ENCODE measurements at places on chromosomes 1 and 21.
A peak's percentile ranks its signal among the peaks of the same experiment; 100 is the strongest.

DNA sequence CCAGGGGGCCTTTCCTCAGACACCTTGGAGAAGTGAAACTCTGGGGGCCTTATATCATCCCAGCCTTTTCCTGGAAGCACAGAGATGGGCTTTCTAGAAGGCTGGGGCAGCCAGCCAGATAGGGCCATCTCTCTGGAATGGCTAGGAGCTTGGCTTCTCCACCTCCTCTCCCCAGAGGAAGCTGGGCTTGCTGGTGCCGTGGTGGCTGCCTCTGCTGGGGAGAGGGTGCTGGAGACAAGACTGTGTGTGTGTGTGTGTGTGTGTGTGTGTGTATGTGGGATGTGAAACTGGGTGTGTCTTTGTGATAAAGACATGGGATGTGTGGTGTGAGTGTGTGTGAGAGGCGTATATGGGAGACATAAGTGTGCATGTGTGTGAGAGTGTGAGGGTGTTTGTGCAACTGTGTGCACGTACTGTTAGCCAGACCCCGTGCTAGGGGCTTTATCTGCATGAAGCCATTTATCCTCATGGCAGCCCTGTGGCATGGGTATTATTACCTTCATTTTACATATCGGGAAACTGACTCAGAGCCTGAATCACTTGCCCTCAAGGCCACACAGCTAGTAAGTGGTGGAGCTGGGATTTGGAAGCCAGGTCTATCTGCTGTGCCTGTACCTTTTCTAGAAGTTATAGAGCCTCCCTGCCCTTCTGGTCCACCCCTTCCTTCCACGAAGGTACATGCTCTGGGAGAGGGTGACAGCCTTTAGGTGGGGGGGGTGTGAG, 44.2 kb downstream of the PTPRU start:
- DNase-seq, result peak; percentile 52

- DNase-seq, result no peak
These were observed 101.2 kb downstream of the GLIS1 start for GRCh38 chr1:53637511-53638359.

DNA sequence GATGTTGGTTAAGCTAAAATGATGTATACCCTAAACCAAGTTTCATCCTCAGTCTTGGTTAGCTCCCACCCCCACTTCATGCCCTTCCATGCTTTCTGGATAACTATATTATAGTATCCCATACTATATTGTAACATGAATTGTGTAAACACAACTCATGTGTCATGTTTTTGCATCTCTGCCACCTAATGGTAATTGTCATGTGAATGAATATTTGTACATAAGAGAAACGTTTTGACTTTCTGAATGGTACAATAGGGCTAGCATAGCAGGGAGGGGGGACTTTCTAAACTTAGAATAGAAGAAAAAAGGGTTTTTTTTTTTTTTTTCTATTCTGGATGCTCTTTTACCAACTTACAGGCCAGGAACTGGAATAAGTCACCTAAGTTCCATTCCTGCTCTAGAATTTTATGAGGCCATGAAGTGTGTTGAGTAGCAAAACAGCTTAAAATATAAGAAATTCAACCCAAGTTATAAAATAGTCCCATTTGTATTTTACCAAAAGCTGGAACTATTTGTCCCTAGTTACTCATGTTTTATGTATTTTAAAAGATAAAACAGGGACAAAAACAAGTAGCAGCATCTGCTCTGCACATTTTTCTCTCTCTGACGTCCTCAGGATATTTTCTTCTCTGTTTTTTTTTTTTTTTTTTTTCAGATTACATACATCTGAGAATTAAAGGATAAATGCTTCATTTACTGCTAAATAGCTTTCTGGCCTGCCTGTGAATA, 77.4 kb downstream of the HLX start:
- no peak for DNase-seq

DNA sequence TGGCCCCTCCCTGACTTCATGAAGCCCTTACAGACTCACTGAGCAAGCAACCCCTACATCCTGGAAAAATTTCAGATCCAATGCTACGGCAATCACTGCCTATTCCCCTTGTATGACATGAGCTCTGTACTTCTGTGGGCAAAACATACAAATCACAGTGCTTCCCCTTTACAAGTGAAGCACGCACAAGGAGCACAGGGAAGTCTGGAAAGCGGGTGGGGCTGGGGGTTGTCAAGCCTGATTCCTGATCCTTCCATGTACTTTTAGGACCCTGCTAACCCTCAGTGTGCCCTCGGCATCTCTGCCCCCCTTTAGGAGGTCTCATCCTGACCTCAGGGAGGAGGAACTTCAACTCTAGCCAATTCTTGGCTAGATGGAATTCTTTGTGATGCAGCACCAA, 405.7 kb upstream of the POU3F1 start:
- no peak for DNase-seq

DNA sequence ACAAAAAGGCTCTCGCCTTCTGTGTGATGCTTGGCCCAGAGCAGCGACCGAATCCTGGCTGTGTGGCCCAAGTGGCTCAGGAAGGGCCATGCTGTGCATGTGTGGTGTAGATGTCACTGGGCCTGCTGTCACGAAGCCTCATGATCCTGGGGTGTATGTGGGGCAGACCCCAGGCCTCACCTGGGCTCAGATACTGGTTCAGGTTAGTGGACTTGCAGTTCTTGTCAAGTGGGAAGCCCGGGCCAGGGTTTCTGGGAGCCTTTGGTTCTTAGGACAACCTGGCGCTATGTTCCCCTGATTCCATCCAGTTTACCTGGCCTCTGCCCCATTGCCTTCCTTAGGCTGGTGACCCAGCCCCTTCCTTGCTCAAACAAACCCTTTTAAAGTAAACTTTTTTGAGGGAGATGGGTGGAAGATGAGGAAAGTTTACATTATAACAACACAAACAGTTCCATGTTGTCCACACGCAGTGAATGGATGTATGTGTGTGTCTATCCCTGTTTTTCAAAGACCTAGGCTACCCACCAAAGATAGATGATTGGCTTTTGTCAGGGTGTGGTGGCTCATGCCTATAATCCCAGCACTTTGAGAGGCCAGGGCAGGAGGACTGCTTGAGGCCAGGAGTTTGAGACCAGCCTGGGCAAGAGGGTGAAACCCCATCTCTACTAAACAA, 84.3 kb downstream of the UCK2 start:
- peak; percentile 83 for DNase-seq

DNA sequence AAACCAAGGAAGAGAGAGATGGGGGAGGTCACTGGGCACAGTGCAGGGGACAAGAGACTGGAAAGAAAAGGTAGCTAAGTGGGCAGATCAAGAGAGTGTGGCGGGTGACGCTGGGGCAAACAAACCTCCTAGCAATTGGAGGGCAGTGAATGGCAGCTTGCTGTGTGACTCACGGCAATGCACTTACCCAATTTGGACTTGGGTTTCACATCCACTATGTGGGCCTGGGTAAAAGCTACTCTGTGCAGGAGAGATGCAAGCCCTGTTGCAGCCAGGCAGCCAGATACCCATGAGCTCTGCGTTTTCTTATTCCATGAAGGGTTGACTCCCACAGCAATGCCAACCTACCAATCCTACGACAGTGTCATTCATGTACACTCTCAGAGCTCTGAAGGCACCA, 9.5 kb downstream of the PLXNA2 start:
- DNase-seq, result no peak

GRCh38 chr1:29094954-29095353, 28.7 kb downstream of the TMEM200B start:
- DNase-seq, result no peak

GRCh38 chr1:229229721-229230139, 41.2 kb upstream of the RAB4A start:
- peak; percentile 89 for DNase-seq

- no peak for DNase-seq
These were observed 28.3 kb upstream of the TNFRSF1B start for GRCh38 chr1:12138196-12139168.

DNA sequence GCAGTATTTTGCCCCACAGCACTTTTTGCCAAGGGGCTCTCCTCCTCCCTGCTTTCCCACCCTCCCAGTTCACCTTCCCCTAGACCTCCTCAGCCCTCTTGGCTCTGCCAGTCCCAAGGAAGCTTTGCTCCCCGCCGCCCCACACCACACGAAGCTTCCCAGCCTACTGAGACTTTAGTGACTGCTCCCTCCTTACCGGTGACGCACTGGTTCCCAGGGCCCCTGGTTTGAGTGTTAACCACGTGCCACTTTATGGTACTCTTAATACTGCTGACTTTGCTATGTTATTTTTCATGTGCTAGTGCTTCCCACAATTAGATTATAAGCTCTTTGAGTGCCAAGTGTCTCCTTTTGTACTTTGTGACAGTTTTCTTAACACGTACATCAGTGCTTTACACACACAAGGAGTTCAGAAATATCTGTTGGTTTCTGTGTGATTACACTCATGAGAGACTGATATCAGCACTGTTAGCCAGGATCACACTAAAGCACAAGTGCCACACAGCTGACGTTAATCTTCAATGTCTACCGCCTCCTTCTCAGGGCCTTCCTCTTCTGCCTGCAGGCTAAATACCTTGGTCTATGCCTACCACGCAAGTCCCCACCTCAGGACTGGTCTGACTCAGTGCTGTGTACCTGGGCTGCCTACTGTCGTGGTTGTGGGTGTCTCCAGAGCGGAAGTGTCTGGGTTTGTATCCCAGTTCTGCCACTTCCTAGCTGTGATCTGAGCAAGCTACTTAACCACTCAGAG, 61.0 kb downstream of the DNTTIP2 start:
- peak; percentile 83 for DNase-seq

GRCh38 chr1:36576551-36577110, 93.9 kb upstream of the CSF3R start:
- no peak for DNase-seq

DNA sequence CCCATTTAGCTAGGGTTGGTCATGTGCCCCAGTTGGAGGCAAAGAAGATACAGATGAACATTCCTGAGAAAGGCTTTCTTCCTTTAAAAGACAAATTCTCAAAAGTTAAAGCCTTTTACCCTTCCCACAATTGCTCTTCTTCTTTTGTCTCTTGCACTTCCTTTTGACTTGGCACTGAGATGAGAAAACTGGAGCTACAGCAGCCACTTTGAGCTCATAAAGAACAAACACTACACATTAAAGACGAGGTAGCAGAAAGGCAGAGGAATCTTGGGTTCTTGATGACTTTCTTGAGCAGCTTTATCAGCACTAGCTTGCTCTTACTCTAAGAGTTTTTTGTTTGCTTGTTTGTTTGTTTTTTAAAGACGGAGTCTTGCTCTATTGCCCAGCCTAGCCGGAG, 92.2 kb downstream of the DAB1 start:
- no peak for DNase-seq

DNA sequence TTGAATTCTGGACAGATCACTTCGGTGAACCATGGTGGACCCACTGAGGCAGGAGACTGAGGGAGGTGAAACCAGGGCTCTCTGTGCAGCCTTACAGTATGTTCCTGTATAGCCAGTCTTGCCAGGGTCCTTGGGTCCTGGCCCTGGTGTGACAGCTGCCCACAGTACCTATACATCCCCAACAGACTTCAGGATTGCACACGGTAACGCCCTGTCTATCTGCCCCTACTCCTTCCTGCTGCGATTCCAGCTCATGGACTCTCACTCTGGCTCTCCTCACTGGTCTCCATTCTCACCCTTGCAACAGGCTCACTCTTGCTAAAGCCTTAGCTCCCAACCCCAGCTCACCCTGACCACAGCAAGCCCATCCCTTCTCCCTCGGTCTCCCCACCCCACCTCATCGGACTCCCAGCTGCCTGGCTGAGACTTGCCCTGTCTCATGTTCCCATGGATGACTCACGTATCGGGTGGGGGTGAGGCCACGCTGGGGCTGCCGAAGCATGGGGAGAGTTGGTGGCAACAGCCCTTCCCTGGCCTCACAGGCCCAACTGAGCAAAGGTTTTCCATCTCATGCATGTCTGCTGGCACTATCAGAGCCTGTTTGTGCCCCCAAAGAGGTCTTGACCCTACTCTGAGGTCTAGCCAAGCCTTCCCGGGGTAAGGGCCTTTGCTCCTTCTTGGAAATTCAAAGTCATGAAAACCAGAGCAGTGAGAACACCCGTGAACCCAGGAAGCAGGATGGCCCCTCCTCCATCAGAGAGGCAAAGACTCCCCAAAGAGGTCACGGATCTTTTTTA, 7.1 kb downstream of the PHLDA3 start:
- DNase-seq, result peak; percentile 90

DNA sequence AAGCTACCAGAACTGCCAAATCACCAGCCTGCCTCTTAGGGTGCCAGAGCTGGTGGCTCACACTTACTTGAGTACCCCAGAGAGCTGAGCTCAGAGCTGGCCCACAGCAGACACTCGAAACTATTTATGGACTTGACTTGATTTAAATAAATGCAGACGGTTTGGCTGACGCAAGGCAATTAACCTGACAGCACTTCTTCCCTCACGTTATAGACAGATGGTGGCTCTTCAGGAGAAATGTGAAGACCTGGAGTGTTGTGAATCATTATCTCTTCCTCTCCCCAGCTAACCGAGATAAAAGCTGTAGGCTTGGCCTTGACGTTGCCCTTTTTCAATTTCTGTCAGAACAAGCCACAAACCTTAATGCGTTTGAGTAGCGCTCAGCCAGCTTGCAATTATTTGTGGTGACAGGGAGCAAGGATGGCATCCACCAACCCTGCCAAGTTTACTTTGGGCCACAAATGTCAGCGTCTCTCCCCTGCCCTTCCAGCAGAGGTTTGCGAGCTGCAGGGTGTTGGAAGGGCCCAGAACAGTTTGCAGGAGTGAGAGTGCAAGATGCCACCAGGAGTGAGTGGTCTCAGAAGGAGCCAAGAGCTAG, 34.0 kb upstream of the BCAR3 start:
- DNase-seq, result no peak

DNA sequence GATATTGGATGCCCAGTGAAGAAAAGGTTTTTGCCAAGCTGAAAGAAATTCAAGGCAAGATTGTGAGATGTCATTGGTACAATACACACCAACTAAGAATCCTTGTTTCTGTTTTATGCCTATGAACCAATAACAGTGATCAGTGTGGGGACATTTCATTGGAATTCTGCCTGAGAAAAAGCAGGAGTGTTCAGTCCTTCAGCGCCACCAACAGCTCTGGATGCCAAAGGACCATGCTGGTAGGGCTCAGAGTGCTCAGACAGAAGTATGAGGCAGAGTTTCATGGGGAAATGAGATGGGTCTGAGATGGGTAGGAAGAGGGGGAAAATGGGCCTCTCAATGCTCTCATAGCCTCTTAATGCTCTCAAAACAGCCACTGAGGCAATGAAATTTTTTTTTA, 56.5 kb downstream of the GABPA start:
- no peak for DNase-seq

- DNase-seq, result no peak
These were observed 354.1 kb downstream of the SMYD3 start for GRCh38 chr1:246152986-246153431.

- no peak for DNase-seq
These were observed 31.7 kb upstream of the DNAH14 start for GRCh38 chr1:224897529-224898327.

GRCh38 chr1:24120965-24121364, 9.0 kb upstream of the MYOM3 start:
- no peak for DNase-seq
